Left colon (tissue), 2 donors: ENCODE measurements at places on chromosomes 7 and 10.
A peak's percentile ranks its signal among the peaks of the same experiment; 100 is the strongest.

DNA sequence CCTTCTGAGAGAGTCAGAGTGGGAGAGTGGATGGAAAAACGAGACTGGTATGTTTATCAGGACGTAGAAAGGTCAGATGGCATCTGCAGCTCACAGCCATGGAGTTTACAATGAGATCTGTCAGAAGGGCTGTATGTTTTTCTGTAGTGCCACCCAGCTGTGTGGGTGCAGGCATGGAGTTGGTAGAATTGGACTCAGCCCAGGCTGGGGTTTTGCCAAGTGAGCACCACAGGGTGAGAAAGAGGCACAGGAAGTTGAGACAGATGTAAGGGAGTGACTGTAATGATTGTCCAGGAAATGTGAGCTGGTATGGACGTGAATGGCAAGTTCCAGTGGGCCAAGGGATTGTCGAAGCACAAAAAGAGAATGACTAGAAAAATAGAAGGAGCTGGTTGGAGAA lies 9.1 kb upstream of the ZYX start:
- peak; percentile 81 for DNase-seq

DNA sequence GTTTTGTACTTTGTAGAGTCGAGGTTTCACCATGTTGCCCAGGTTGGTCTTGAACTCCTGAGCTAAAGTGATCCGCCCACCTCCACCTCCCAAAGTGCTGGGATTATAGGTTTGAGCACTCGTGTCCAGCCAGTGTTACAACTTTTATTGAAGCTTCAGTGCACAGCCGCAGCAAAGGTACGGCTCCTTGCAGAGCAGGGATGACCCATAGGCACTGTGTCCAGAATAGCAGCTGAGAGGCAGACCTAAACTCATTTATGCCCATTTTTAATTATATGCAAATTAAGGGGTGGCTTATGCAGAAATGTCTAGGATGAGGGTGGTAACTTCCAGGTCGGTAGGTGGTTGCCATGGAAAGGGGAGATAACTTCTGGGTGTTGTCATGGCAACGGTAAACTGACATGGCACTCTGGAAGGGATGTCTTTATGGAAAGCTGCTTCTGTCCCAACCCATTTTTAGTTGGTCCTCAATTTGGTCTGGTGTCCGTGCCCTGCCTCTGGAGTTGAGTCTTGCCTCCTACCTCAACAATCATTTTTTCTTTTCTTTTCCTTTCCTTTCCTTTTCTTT lies 22.7 kb downstream of the NYAP1 start:
- DNase-seq = no peak

DNA sequence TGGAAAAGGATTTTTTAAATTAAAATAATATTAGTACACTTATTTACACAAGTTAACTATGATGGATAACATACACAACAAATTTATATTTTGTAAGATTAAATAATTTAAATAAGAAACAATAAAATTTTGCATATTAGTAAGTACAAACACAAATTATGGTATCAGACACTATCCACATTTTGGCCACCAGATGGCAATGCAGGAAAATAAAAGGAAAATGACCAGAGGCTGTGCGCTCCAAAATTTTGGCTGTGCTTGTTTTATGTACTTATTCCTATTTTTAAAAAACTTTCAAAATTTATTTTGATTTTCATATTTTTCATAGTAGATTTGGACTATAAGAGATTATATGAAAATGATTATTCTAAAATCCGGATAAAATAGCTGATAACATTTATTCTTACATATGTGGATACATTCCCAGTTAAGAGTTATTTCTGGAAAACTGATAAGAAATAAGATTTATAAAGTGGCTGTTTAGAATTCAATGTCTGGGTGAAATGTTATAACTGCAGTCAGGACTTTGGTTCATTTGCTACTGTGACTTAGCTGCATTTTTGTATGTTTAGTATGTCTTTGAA lies 274.7 kb upstream of the HGF start:
- no peak for DNase-seq

GRCh38 chr7:103958284-103958818 lies 31.1 kb downstream of the RELN start:
- no peak for DNase-seq

- no peak for DNase-seq
Observed at GRCh38 chr10:111525696-111526095, 448.9 kb downstream of the ADRA2A start.

DNA sequence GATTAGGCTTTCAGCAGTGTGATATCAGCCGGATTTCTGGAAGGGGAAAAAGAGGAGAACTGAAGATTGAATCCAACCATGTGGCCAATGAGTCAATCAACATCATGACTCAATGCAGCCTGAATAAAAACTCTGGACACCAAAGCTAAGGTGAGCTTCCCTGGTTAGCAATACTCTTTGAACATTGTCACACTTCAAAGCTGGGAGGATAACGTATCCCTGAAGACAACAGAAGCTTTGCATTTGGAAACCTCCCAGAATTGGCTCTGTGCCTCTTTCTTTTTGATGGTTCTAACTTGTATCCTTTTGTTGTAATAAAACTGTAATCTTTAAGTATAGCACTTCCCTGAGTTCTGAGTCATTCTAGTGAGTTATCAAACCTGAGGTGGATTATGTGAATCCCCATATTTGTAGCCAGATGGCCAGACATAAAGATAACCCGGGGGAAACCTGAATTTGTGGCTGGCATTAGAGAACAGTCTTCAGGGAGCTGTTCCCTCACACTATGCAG lies 284.4 kb downstream of the IPMK start:
- DNase-seq = no peak

DNA sequence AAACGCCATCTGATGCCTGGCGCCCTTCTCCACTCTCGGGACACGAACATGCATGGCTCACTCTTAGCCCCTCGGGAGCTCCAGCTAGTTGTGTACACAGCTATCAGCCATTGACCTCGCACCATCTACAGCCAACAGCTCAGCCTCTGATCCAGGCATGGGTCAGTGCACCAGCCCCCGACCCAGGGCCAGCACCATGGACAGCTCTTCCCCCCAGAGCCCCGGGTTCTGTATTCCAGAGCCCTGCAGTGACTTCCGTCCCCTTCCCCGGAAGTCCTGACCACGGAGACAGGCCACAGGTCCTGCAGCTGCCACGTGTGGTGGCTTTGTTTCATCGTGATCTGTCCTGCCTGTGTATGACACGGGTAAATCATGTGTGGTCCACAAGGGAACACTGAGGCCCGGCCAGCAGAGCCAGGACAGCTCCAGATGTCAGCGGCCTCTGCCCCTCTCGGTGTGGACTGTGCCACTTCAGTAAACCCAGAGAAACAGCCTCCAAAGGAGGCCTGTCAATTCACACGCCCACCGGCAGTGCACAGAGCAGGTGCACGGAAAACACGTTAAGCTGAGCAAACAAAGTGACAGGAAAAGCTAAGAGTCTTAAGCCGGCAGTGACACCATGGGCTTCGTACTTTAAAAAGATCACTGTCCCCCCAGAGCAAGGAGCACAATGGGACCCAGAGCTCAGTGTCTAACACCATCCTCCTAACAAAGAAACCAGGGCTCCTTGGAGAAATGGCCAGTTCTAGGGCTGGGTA lies 13.0 kb downstream of the STK32C start:
- peak; percentile 18 for DNase-seq

- no peak for DNase-seq
Observed at GRCh38 chr7:29435167-29435566, 128.5 kb upstream of the PRR15 start.

DNA sequence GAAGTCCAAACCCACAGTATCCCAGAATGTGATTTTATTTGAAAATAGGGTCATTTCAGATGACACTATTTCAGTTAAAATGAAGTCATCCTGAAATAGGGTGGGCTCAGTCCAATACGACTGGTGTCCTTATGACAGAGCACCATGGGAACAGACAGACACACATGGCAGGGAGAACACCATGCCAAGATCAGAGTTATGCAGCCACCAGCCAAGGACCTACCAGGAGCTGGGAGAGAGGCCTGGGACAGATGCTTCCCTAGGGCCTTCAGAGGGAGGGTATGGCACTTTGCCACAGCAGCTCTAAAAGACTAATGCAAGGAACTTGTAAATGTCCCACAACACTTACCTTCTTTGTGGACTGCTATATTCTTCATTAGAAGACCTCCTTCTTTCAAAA lies 226.5 kb downstream of the NEBL start:
- no peak for DNase-seq

DNA sequence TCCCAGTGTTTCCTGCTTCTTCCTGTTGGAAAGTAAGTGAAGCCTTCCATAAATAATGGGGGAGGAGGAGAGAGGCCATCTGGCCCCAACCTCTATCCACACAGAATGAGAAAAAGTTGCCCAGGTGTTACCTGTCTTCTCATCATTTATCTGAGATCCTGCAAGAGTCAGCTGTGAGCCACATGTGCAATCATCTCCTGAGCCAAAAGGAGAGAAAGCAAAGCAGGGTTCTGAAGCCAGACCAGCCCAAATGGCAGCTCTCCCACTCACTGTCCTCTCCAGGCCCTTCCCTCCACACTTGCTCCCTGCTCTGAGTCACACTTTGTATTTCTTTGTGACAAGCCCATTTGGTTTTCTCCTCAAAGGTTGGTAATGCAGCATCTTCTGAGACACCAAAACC lies 65.9 kb downstream of the FAM204A start:
- no peak for DNase-seq
